ENCODE measurements at places on chromosomes 3 and 15.

DNA sequence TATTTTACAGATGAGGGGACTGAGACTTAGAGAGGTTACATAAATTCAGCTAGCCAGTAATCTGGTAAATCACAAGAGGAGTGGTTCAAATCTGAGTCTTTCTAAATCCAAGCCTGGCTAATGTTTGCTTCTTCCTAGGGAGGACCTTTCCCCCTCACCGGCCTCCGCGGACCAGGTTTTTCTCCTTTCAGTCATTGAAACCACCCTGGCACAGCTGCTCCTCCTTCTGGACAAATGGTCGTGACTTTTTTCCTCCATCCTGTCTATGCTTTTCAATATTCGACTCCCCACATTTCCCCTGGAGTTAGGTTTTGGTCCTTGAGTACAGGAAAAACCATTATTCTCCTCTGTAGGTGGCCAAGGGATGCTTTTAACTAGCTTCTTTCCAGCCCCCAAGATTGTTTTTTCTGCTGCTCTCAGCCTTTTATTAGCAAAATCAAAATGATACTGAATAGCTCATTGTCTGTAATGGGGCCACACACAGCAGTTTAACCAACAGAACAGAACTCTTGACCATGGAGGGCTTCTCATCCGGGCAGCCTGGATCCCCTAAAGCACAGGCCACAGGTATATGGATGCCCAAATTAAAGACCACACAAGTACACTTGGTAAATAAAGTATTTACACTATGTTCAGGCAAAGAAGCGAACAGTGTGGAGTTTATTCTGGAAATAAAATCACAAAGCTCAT lies 85.9 kb upstream of the KLHL25 start:
- DNase-seq, result no peak

DNA sequence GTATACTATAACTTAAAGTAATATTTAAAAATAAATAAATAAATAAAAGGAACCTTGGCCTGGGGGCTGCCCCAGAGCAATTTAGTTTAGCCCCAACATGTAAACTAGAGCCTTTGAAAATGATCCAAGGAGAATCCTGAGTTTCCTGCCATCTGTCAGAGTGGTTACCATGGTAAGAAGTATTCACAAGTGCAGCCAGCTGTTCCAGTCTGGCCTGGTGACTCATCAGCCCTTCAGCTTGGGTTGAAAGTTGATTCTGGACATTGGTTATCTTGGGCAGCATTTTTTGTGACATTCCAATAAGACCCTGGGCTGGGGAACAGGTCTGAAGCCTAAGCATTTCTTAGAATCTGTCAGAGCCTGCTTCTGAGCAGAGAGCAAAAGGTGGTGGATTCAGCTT lies 72.7 kb upstream of the LRTM1 start:
- DNase-seq, result no peak

DNA sequence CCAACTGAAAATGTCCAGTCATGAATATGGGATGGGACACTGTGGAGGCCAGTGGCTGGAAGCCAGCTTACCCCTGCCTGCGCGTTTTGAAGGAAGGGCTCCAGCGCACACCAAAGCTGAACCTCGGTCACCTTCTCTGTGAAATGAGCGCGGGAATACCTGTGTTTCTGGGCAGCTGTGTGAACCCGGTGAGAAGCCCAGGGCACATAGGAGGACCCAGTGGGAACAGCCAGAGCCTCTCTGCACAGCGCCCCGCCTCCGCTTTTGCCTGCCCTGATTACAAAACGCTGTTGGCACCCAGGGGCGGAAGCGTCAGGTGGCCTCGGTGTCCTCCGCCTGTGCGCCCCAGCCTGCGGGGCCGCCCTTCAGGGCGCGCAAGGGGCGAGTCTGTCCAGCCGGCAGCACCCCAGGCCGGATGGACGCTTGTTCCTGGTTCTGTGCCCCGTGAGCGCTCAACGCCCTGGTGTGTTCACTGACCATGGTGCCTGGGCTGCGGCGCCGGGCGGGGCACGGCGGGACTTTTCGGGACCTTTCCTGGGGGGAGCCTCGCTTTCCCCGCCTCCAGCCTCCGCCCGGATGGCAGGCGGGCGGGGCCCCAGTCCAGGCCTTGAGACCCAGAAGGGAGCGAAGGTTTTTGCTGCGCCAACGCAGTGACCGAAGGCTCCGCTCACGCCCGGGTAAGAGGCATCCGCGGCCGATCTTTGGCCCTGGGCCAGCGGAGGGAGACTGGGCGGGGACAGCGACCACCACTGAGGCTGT lies at the start of gene SQOR:
SQOR (plus strand) TSS at position 598 of the 759 bp plus-strand sequence. CDS start 23,895 bp downstream, outside the sequence.
- peak; percentile 76 for DNase-seq

DNA sequence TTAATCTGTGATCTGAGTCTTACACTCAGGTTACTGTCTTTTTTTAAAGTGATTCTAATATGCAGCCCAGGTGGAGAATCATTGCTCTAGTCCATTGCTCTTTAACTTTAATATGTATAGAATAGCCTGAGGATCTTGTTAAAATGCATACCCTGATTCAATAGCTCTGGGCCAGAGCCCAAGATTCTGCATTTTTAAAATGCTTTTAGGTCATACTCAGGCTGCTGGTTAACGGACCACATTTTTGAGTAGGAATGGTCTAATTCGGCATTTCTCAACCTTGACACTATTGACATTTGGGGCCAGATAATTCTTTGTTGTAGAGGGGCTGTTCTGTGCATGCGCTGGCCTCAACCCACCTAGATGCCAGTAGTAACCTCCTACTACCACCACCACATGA lies 20.9 kb upstream of the FSTL1 start:
- DNase-seq, result no peak

DNA sequence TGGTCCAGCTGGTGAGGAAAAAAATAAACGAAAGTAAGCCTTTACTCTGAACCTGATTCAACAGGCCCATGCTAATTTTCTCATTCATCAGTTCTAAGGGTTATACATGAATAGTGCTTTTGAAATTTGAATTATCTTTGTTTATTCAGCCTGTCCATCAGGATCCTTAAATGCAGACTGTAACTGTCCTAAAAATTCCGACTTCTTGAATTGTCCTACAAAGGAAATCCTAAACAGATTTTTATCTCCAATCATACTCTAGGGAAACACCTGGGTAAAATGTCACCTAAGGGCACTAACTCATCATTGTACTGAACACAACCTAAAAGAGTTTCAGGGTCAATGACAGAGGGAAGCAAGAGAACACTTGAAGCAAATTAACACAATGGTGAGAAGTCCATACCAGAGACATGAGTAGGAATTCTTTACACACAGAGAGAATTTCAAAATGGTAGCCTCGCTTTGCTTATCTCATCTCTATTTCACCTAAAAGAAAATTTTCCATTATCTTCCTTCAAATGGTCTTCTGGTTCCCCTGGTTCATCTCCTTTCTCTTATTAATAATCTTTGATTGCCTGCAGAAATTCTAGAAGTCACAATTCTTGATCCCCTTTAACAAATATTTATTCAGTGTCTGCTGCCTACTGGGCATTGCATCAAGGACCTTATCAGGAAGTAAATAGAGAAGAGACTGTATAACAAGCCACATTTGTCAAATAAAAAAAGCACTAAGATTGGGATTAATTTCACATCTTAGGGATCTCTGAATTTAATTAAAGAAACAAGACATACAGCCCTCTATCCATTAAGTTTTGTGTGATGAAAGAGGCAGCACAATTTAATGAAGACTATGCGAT lies 182.7 kb downstream of the MEIS2 start:
- DNase-seq, result no peak

DNA sequence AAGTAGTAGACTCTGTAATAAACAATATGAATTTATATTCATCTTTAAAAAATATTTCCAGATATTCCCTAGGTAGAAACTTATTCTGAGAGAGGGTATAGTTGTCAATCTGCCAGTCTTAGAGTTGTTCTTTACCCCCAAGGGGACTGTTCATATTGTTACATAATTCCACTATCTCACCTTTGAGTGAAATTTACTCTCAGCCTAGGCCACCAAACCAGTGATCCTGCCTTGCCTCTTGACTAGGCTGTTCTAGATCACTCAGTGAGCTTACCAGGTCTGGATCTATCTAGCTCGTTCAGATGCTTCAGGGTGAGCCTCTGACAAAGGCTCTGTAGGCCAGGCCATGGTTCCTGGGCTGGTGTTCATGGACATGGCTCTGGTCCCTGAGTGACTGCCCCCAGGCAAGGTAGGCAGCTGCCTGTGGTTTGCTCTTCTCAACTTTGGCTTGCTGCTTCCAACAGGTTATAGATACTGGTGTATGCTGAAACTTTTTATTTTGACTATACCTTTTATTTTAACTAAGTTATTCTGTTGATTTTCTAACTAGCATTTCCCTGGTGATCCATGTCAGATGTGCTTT lies 27.6 kb downstream of the ZNF592 start:
- no peak for DNase-seq

GRCh38 chr3:161740421-161740820 lies 243.8 kb downstream of the OTOL1 start:
- no peak for DNase-seq

GRCh38 chr3:105828703-105829102 lies 40.1 kb downstream of the CBLB start:
- DNase-seq, result no peak

DNA sequence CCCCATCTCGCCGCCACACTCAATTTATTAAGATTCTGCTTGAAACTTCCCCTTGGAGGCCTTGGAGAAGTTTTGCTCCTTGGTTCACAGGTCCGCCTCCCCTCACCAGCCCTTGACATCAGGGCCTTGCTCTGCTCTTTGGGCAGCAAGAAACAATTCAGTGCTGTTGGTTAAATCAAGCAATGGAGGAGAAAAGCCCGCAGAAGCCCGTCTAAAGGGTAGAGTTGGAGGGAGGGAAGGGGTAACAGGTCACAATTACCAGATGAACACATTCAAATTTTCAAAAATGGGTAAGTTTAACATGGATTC lies 429 bp downstream of the PARP9 start:
- DNase-seq, result peak; percentile 23

DNA sequence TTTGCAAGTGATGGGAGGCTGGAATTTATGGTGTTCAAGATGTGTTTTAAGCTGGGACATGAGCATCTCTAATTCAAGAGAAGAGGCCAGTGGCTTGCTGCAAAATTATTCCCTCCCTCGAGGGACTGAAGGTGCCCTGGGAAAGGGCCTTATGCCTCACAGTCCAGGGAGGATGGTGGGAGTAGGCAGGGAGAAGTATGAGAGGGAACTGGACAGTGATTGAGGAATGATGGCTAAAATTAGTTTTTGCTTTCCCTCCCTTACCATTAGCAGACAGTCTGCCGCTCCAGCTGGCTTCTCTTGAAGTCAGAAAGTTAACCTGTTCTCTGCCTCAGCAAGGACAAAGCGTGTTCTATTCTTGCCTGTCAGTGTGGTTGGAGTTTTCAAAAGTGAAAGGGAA lies 139.8 kb upstream of the SEMA6D start:
- DNase-seq, result no peak

GRCh38 chr15:95429345-95429744 lies 901.2 kb upstream of the NR2F2 start:
- DNase-seq, result no peak

DNA sequence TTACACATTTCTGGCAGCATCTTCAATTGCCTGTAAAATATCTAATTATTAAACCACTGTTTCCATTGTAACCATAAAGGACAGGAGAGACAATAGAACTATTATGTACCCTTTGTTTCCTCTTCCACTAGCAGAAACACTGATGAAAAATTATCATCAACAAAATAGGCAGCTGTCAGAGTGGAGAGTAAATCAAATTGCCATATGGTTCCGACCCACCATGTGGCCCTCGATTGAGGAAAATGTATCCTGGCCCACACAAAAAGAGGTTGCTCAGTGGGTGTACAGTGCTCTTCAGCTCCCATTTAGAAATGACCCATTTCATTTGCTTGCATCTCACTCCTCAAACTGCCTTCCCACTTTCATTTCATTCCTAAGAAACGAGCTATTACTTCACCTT lies 570.6 kb upstream of the UBE2E2 start:
- no peak for DNase-seq

DNA sequence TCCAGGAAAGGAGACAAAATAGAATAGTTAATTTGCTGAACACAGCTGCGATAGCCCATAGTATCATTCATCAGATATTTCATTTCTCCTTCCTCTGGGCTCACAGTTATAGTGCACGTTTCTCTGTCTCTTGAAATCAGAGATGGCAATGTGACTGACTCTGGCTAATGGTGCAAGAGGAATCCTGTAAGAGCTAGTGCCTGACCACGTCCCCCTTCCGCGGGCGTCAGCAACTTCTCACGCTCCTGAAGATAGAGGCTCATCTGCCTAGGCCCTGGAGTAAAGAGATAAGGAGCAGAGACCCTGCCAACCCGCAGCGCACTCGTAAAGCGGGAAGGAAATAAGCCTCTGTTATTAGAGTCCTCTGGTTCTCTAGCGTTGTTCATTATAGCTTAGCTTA lies 391.8 kb downstream of the VPS13C start:
- no peak for DNase-seq

DNA sequence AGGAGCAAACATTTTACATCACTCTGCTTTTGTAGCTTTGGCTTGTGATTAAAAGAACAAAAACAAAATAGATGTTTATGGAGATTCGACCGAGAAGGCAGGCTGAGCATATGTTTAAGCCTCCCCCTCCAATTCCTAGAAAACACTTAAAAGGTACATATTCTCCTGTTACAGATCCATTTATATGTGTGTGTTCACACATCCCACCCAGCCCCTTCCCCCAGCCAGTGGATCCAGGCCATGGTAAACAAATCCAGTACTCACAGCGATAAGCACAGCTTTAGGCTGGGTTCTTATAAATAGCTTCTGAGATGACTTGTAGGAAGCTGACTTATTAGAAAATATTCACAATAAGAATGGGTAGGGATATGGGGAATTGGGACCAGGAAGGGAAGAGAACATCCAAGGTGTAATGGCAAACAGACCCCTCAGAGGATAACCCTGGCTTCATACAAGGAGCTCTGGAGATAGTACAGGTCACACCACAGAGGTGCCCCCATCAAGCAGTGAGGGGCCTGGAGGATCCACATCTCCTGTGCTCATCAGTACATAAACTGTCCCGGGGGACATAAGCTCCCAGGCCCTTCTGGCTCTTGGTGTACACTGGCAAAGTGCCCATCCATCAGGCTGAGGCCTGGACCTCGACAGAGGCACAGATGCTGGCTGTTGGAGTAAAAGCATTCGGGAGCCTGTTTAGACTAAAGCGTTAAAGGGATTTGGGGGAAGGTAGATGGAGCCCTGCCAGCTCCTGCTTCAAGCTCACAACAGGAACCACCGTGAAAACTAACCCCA lies 70.0 kb upstream of the UBE2E1 start:
- DNase-seq, result no peak

DNA sequence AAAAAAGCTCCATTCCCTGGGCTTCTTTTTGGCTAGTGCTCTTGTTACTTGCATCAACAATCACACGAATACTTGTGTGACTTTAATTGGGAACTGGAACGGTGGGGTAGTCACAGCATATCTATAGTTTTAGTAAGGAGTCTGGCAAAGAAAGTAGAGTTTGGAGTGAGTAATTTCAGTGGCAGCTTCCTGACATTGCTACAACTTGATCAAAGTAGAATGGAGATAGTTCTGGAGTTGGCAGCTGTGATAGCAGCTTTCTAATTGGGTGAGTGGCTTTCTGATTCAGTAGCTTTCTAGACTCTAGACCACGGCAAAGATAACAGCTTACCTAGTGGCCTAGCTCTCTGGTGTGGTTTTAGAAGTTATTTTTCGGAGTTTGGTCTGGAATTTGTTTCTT lies 475.0 kb downstream of the TUSC7 start:
- no peak for DNase-seq
